ENCODE measurements at places on chromosomes 2 and 18. TPM values are rescaled to one million over a fixed set of nuclear protein-coding genes. Genes with fewer than 3 reads are reported as not detected.

- DNase-seq, result no peak
These were observed 2.9 kb upstream of the MAL start for GRCh38 chr2:95022309-95023221.

The TBR1 gene
- not detected for total RNA-seq

GRCh38 chr18:6743999-6744398 is 14.5 kb downstream of the ARHGAP28 start:
- no peak for DNase-seq

- DNase-seq, result no peak
These were observed 682 bp upstream of the LNPK start for GRCh38 chr2:176002688-176003210.

The MCM6 gene
- total RNA-seq, result 16.0 TPM

GRCh38 chr18:79679552-79680099 is at the start of gene CTDP1:
Gene CTDP1, plus strand, starts transcription at chr18:79679803. Its CDS starts 145 bp downstream, at chr18:79679948.
- peak; percentile 99 for DNase-seq

The SERPINB12 gene
- not detected for total RNA-seq

DNA sequence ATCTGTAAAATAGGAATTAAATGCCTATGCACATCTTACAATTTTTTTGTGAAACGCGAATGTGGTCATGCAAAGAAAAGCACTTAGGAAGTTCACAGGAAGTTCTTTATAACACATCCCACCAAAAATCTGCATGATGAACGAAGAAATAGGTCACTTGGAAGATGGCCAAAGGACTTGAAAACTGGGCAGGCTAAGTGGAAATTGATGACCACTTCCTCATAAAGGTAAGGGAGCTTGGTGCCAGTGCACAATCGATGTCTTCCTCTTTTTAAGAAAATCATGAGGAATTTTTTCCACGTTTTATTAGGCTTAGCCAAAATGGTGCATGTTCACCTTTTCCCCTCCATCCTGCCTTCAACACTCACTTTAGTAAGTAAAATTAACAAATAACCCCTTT is 8.2 kb upstream of the NT5C1B start:
- DNase-seq, result no peak

GRCh38 chr2:143623909-143624260 is 494.7 kb downstream of the ARHGAP15 start:
- no peak for DNase-seq

The KCNE4 gene
- total RNA-seq, result 15.0 TPM

GRCh38 chr2:240374085-240374907 is 61.2 kb upstream of the GPC1 start:
- DNase-seq, result no peak
